ENCODE measurements at places on chromosomes 5 and 9. TPM values are rescaled to one million over a fixed set of nuclear protein-coding genes. Genes with fewer than 3 reads are reported as not detected.

DNA sequence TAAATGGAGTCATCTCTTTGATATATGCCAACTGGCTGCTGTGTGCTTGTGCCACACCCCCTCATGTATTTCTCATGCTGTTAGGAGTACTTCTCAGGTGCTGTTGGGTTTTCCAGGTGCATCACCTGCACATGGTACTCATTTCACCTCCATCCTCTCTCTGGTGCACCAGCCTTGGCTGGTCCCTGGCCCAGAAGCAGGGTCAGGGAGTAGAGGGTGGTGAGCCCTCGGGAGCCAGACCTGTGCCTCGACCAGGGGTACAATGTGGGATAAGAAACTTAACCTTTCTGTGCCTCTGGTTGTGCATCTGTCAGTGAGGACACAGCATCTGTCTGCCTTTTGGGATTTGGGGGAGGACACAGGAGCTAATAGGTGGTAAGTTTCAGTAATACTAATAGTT lies 38.5 kb downstream of the SECISBP2 start:
- no peak for DNase-seq

- peak; percentile 60 for DNase-seq
These were observed 77.7 kb upstream of the SELENOP start for GRCh38 chr5:42889311-42889933.

Gene FCN2
- total RNA-seq: not detected

Gene KIF12
- total RNA-seq: not detected

Gene FOXD4L5
- 0.43 TPM for total RNA-seq

- DNase-seq: no peak
These were observed 13.2 kb downstream of the TTC39B start for GRCh38 chr9:15293804-15294316.

Gene CDC20B
- 0.28 TPM for total RNA-seq

Gene ACOT12
- total RNA-seq: not detected

Gene HBEGF
- 12.8 TPM for total RNA-seq

Gene PCDHGC4
- total RNA-seq: not detected

GRCh38 chr9:99058964-99059921 lies 45.7 kb upstream of the TGFBR1 start:
- DNase-seq: no peak

Gene ANKRD33B
- 4.4 TPM for total RNA-seq

Gene MYO10
- not detected for total RNA-seq

Gene CD14
- 4.1 TPM for total RNA-seq

DNA sequence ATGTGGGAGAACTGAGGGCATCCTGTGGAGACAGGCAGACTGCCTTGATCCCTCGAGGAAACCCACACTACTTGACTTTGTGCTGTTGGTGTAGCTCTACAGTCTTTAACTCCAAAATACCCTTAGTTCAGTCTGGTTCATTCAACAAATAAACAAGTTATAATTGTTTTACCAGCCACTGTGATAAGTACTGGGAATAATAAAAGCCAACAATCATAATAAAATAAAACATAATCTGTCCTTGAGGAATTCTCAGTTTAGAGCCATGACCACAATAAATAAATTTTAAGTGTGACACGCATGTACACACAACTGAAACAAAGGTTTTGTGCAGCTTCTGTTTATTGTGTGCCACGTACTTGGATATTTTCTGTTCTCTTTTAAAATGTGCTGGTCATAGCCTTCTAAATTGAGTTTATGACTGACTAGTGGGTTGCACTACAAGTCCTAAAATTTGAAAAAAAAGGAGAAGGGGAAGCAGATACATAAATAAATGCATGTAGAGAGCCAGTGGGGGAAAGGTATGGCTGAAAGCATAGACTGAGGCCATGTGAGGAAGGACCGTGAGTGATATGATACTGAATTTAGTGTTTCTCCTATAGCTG lies 6.2 kb upstream of the SCAMP1 start:
- DNase-seq: no peak

DNA sequence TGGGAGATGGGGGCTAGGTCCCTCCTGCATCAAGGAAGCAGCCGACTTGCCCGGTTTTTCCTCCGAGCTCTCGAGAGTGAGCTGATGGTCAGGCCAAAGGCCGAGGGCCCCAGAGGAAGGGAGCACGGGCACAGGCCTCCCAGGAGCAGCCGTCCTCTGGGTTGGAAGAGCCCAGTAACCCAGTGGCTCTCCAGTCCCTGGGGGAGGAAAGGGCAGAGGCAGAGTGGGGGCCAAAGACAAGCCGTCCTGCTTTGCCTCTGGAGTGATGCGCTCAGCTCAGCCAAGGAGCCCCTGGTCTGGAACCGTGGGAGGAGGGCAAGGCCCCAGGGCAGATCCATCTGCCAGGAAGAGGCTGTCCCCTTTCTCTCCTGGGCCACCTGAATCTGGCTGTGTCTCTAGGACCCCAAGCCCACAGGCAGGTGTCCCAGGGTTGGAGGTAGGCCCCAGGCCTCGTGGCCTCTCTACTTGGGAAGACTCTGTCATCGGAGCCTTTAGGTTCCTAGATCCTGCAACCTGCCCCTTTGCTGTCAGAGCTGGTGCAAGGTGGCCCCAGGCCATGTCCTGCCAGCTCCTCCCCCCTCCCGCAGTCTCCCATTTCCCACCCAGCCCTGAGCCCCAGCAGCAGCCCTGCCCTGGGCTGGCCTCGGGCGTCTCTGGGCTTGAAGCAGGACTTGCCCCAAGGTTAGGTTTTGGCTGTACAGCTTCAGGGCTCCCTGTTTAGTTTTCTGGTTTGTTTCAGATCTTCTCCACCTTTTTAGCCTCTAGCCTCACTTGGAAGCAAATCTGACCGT lies 224.1 kb downstream of the CACNA1B start:
- no peak for DNase-seq

- peak; percentile 64 for DNase-seq
These were observed 727 bp downstream of the TRIM7 start for GRCh38 chr5:181204113-181204825.

DNA sequence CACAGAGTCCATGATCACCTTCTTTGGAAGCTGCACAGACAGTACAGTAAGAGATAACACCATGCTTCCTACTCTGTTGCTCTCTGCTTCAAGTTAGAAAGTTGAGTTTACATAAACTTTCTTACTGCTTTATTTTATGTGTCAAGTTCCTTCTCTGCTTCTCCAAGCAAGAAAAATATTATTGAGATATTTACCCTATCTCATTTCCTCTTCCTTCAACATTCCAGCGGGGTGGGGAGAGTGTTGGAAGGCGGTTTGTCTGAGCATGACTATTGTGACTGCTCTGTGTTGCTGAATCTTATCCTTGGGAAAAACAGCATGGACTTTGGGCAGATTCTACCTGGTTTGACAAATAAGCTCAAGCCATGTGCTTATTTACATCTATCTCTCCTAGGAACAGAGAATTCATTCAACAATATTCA lies 66.9 kb upstream of the EPB41L4A start:
- no peak for DNase-seq

Gene RORB
- 0.03 TPM for total RNA-seq

GRCh38 chr9:31135567-31135966 lies 1248.9 kb upstream of the ACO1 start:
- no peak for DNase-seq

Gene FGF10
- not detected for total RNA-seq

Data from activated naive CD8-positive, alpha-beta T cell treated with anti-CD3 and anti-CD28 coated beads, Interleukin-2, amount 10 ng/mL, durations not matched to agents 7 days and 5 days (primary cell).